ENCODE measurements at places on chromosomes 3 and 15. TPM values are rescaled to one million over a fixed set of nuclear protein-coding genes. Genes with fewer than 3 reads are reported as not detected.
A peak's percentile ranks its signal among the peaks of the same experiment; 100 is the strongest.

- DNase-seq = no peak
- H3K4me1 ChIP-seq = peaks cover 4% of the 10 kb centered on the region
- no peaks in the 10 kb centered on the region for H3K36me3 ChIP-seq
- no peaks in the 10 kb centered on the region for H3K27me3 ChIP-seq
- peak overlapping the region; percentile 93 for H3K27ac ChIP-seq
These were observed 425 bp upstream of the FYTTD1 start for GRCh38 chr3:197749315-197749600.

GRCh38 chr3:95508124-95508523 is 1306.3 kb upstream of the EPHA6 start:
- no peak overlapping the region for H3K27ac ChIP-seq
- H3K4me1 ChIP-seq = no peaks in the 10 kb centered on the region

DNA sequence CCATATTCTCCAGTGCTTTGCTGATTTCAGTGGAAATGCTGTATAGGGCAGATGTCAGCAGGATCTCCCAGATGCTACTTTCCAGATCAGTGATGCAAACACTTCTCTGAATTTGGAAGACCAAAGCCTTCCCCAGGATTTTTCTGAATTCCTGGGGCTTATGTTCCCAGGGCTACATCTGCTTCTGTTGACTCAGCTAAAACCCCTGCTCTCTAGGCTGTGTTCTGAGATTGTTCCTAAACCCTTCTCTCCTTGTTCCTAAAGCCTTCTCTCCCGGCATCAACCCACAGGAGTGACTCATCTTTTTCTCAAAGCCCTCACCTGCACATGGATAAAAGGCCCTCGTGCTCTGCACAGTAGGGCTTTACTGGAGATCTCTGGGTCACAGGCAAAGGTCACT is 35.5 kb downstream of the FAH start:
- no peaks in the 10 kb centered on the region for H3K4me1 ChIP-seq
- H3K36me3 ChIP-seq = no peaks in the 10 kb centered on the region
- no peaks in the 10 kb centered on the region for H3K27me3 ChIP-seq
- H3K4me3 ChIP-seq = no peak overlapping the region
- H3K27ac ChIP-seq = no peak overlapping the region

GRCh38 chr3:88767746-88768145 is 339.7 kb upstream of the EPHA3 start:
- DNase-seq = no peak
- no peak overlapping the region for H3K4me3 ChIP-seq
- no peaks in the 10 kb centered on the region for H3K4me1 ChIP-seq
- H3K27ac ChIP-seq = no peak overlapping the region
- H3K27me3 ChIP-seq = no peaks in the 10 kb centered on the region

SCAANT1 gene
- total RNA-seq = not detected

- no peak overlapping the region for H3K4me3 ChIP-seq
- no peak for DNase-seq
- no peaks in the 10 kb centered on the region for H3K27me3 ChIP-seq
- peaks cover 2% of the 10 kb centered on the region for H3K4me1 ChIP-seq
These were observed 30.4 kb downstream of the RORA start for GRCh38 chr15:61198722-61199121.

AADAC gene
- not detected for total RNA-seq

GRCh38 chr3:88040529-88040928 is 18.3 kb downstream of the CGGBP1 start:
- no peaks in the 10 kb centered on the region for H3K27me3 ChIP-seq
- no peak overlapping the region for H3K4me3 ChIP-seq
- H3K4me1 ChIP-seq = no peaks in the 10 kb centered on the region

AHSG gene
- not detected for total RNA-seq

AGBL1 gene
- under 0.01 TPM for total RNA-seq

All from ovary (tissue), 10 donors.